ENCODE measurements at places on chromosomes 11 and 22.

- no peaks in the 10 kb centered on the region for H3K36me3 ChIP-seq
- H3K4me1 ChIP-seq: peaks cover 13% of the 10 kb centered on the region
- no peak overlapping the region for H3K4me3 ChIP-seq
- no peak for DNase-seq
Measured at GRCh38 chr11:77424644-77425043, 49.2 kb downstream of the PAK1 start.

- no peak overlapping the region for H3K4me3 ChIP-seq
- no peak overlapping the region for H3K27ac ChIP-seq
- DNase-seq: no peak
- no peaks in the 10 kb centered on the region for H3K36me3 ChIP-seq
Measured at GRCh38 chr11:115921540-115921939, 417.3 kb upstream of the CADM1 start.

GRCh38 chr11:5227681-5228080 is 810 bp upstream of the HBB start:
- no peak overlapping the region for H3K4me3 ChIP-seq
- DNase-seq: no peak
- peaks cover 3% of the 10 kb centered on the region for H3K4me1 ChIP-seq
- no peaks in the 10 kb centered on the region for H3K36me3 ChIP-seq
- H3K27ac ChIP-seq: no peak overlapping the region

DNA sequence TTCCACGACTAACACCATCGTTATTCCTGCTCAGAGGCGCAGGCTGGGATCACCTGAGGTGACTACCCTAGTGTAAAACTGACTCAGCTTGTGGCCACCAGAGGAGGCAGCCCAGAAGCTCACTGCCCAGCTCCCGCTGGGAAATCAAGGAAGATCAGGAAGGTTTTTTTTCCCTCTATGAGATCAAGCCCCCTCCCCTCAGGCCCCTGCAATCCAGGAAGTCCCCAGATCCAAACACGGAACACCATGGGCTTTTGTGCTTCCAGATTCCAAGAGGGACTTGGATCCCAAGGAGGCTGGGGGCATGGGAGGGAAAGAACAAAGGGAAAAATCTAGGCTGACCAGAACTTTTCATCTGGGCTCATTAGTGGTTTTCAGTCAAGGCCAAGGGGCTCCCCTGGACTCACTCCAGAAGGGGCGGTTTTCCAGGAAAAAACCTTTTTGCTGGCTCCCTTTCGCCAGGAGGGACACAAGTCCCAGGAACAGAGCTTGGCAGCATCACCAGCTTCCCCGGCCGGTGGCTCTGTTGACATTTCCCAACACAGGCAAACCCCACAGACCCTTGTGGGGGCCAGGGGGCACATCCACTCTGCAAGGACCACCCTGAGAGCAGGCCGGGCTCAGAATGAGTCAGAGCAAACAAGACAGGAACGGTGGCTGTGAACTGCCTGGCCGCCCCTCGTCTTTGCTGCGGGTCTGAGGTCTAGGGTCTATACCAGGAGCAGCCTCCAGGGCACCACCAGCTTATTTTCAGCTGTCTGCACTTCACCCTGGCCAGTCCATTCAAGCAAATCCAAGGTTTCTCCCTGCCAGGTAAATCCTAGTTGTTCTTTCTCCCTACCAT is 36.8 kb downstream of the MYH9 start:
- H3K27ac ChIP-seq: no peak overlapping the region
- H3K4me1 ChIP-seq: peaks cover 11% of the 10 kb centered on the region
- no peak for DNase-seq
- peaks cover 16% of the 10 kb centered on the region for H3K36me3 ChIP-seq
- H3K27me3 ChIP-seq: no peaks in the 10 kb centered on the region

GRCh38 chr11:61919705-61920631 is 2.6 kb upstream of the RAB3IL1 start:
- no peak overlapping the region for H3K4me3 ChIP-seq
- no peak overlapping the region for H3K27ac ChIP-seq
- DNase-seq: no peak
- peaks cover 22% of the 10 kb centered on the region for H3K27me3 ChIP-seq

- no peak overlapping the region for H3K27ac ChIP-seq
- no peak for DNase-seq
Measured at GRCh38 chr11:77027275-77027674, 6.9 kb upstream of the B3GNT6 start.

- H3K27me3 ChIP-seq: no peaks in the 10 kb centered on the region
- peaks cover 2% of the 10 kb centered on the region for H3K4me1 ChIP-seq
- DNase-seq: no peak
- H3K27ac ChIP-seq: no peak overlapping the region
Measured at GRCh38 chr11:76026281-76026680, 180.0 kb downstream of the WNT11 start.

DNA sequence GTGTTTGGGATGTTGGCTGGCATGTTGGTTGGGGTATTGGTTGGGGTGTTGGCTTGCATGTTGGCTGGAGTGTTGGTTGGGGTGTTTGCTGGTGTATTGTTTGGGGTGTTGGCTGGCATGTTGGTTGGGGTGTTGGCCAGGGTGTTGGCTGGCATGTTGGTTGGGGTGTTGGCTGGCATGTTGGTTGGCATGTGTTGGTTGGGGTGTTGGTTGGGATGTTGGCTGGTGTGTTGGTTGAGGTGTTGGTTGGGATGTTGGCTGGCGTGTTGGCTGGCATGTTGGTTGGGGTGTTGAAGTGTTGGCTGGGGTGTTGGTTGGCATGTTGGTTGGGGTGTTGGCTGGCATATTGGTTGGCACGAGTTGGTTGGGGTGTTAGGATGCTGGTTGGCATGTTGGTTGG is 24.5 kb downstream of the OTUB1 start:
- no peak for DNase-seq
- H3K4me1 ChIP-seq: peaks cover 18% of the 10 kb centered on the region
- H3K27me3 ChIP-seq: no peaks in the 10 kb centered on the region

- no peaks in the 10 kb centered on the region for H3K36me3 ChIP-seq
- no peak overlapping the region for H3K4me3 ChIP-seq
- H3K4me1 ChIP-seq: peaks cover 13% of the 10 kb centered on the region
- no peak for DNase-seq
Measured at GRCh38 chr11:36026315-36026968, 82.6 kb downstream of the LDLRAD3 start.

DNA sequence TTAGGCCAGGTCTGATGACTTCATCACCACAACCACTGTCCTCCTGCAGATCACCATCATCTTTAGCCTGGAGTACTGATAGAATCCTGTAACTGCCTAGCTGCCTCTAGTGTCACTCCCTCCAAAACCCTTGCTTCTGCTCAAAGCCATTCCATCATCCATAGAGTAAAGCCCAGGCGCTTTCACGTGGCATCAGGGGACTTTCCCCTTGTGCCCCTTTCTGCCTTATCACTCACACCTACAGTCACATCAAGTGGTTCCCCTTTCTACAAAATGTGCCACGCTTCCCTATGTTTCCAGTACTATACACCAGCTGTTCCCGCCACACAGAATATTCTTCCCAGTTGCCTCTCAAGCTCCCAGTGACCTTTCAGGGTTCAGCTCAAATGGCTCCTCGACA is 75.9 kb downstream of the MN1 start:
- H3K4me1 ChIP-seq: peaks cover 6% of the 10 kb centered on the region
- no peaks in the 10 kb centered on the region for H3K27me3 ChIP-seq
- no peak for DNase-seq
- no peak overlapping the region for H3K4me3 ChIP-seq

GRCh38 chr11:44505581-44506054 is 59.8 kb upstream of the CD82 start:
- DNase-seq: no peak
- H3K4me1 ChIP-seq: peaks cover 6% of the 10 kb centered on the region
- no peaks in the 10 kb centered on the region for H3K36me3 ChIP-seq
- no peaks in the 10 kb centered on the region for H3K27me3 ChIP-seq
- H3K27ac ChIP-seq: no peak overlapping the region

DNA sequence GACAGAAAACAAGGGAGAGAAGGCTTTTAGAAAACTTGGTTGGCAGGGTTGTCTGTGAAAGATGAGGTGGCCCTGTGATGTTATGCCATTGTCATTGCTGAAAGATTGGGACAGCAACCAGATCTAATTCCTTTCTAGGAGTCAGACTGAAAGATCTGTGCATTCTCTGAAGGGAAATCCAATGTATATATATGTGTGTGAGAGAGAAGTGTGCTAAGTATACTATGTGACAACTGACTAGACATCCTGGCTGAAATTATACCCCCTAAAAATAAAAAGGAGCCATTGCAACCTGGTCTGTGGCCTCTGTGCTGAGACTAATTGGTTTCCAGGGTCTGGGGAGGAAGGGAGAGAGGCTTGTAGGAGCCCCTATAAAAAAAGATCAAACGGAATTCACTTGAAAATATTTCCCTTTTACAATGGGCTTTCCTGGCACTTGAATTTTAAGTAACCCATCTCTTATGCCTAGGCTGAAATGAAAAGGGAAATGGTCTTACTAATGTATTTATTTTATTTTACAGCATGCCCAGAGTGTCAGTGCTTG is 1.2 kb upstream of the MPPED2 start:
- no peak overlapping the region for H3K4me3 ChIP-seq
- no peaks in the 10 kb centered on the region for H3K36me3 ChIP-seq
- H3K27ac ChIP-seq: no peak overlapping the region
- no peak for DNase-seq
- peaks cover 9% of the 10 kb centered on the region for H3K27me3 ChIP-seq

DNA sequence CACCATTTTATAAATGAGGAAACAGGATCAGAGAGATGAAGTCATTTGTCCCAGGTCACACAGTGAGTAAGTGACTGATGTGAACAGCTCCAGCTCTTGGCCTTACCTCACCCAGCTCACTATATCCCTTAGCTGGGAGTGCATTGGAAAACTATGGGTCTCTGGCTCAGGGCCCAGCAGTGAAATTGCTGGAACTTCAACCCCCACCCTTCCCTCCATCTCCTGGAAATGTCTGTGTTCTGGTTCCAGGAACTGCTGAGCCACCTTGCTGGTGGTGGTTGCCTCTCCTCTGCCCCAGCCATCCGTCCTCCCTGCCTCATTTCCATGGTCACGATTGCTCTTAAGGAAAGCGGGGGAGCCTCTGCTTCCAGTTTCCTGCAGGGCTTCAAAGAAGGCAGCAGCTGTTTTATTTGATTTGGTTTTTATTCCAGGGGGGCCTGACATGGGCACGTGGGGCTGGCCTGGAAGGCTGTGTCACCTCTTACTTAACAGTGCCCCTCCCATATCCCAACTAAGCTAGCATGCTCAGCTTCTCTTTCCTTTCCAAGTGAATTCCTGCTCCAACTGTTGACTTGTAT is 46.2 kb upstream of the CSTF3 start:
- H3K27me3 ChIP-seq: no peaks in the 10 kb centered on the region
- no peaks in the 10 kb centered on the region for H3K36me3 ChIP-seq
- no peaks in the 10 kb centered on the region for H3K4me1 ChIP-seq
- no peak overlapping the region for H3K27ac ChIP-seq
- no peak for DNase-seq

- H3K27me3 ChIP-seq: no peaks in the 10 kb centered on the region
- peak overlapping the region; percentile 18 for H3K4me3 ChIP-seq
- DNase-seq: no peak
- H3K4me1 ChIP-seq: no peaks in the 10 kb centered on the region
- H3K36me3 ChIP-seq: peaks cover 24% of the 10 kb centered on the region
Measured at GRCh38 chr22:27998511-27999410, 79.7 kb upstream of the PITPNB start.

- no peak for DNase-seq
- no peaks in the 10 kb centered on the region for H3K27me3 ChIP-seq
- no peaks in the 10 kb centered on the region for H3K36me3 ChIP-seq
- no peak overlapping the region for H3K27ac ChIP-seq
- no peaks in the 10 kb centered on the region for H3K4me1 ChIP-seq
Measured at GRCh38 chr11:8477680-8478079, 116.3 kb downstream of the STK33 start.

- H3K4me1 ChIP-seq: no peaks in the 10 kb centered on the region
- no peak overlapping the region for H3K4me3 ChIP-seq
- no peaks in the 10 kb centered on the region for H3K27me3 ChIP-seq
- DNase-seq: no peak
- H3K27ac ChIP-seq: no peak overlapping the region
- no peaks in the 10 kb centered on the region for H3K36me3 ChIP-seq
Measured at GRCh38 chr11:10551290-10551592, 10.3 kb upstream of the RNF141 start.

GRCh38 chr11:85682330-85683305 is 3.4 kb downstream of the CCDC89 start:
- no peaks in the 10 kb centered on the region for H3K27me3 ChIP-seq
- no peak overlapping the region for H3K27ac ChIP-seq
- H3K4me1 ChIP-seq: peaks cover 2% of the 10 kb centered on the region
- H3K4me3 ChIP-seq: no peak overlapping the region
- no peaks in the 10 kb centered on the region for H3K36me3 ChIP-seq

GRCh38 chr11:68442433-68442832 is 18.1 kb upstream of the PPP6R3 start:
- no peak overlapping the region for H3K4me3 ChIP-seq
- no peaks in the 10 kb centered on the region for H3K27me3 ChIP-seq

DNA sequence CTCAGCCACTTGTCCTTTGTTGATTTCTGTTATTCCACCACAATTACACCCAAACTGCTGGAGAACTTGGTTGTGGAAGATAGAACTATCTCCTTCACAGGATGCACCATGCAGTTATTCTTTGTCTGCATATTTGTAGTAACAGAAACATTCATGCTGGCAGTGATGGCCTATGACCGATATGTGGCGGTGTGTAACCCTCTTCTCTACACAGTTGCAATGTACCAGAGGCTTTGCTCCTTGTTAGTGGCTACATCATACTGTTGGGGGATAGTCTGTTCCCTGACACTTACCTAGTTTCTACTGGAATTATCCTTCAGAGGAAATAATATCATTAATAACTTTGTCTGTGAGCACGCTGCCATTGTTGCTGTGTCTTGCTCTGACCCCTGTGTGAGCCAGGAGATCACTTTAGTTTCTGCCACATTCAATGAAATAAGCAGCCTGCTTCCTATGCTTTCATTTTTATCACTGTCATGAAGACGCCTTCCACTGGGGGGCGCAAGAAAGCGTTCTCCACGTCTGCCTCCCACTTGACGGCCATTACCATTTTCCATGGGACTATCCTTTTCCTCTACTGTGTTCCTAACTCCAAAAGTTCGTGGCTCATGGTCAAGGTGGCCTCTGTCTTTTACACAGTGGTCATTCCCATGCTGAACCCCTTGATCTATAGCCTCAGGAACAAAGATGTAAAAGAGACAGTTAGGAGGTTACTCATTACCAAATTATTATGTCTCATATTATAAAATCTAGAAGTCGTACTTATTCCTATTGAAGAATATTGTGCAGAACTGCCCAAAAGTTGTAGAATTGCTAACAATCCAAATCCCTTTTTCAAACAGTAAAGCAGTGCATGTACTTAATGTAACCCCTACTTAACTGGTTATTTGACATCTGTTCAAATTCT is 53.2 kb downstream of the OR4C6 start:
- no peaks in the 10 kb centered on the region for H3K4me1 ChIP-seq
- peaks cover 1% of the 10 kb centered on the region for H3K27me3 ChIP-seq
- H3K36me3 ChIP-seq: no peaks in the 10 kb centered on the region
- H3K4me3 ChIP-seq: no peak overlapping the region
- H3K27ac ChIP-seq: no peak overlapping the region

- no peaks in the 10 kb centered on the region for H3K27me3 ChIP-seq
- no peaks in the 10 kb centered on the region for H3K36me3 ChIP-seq
- DNase-seq: no peak
- H3K27ac ChIP-seq: no peak overlapping the region
Measured at GRCh38 chr11:68757711-68758110, 6.4 kb upstream of the TESMIN start.

DNA sequence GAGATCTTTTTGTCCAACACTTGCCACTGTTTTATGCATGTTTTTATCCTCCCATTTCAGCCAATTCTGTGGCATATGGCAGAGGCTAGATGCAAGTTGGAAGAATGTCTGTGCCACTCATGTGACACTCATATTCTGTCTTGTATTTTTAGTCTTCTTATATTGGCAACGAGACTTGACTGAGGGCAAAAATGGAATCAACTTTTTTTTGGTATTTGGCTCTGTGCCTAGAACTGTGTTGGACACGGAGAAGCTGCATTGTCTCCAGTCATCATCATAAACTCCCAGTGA is 1.7 kb upstream of the FZD4 start:
- H3K4me1 ChIP-seq: peaks cover 14% of the 10 kb centered on the region
- DNase-seq: no peak
- H3K27ac ChIP-seq: no peak overlapping the region
- peaks cover 6% of the 10 kb centered on the region for H3K36me3 ChIP-seq
- no peaks in the 10 kb centered on the region for H3K27me3 ChIP-seq
